ENCODE measurements at places on chromosomes 1 and 21.

DNA sequence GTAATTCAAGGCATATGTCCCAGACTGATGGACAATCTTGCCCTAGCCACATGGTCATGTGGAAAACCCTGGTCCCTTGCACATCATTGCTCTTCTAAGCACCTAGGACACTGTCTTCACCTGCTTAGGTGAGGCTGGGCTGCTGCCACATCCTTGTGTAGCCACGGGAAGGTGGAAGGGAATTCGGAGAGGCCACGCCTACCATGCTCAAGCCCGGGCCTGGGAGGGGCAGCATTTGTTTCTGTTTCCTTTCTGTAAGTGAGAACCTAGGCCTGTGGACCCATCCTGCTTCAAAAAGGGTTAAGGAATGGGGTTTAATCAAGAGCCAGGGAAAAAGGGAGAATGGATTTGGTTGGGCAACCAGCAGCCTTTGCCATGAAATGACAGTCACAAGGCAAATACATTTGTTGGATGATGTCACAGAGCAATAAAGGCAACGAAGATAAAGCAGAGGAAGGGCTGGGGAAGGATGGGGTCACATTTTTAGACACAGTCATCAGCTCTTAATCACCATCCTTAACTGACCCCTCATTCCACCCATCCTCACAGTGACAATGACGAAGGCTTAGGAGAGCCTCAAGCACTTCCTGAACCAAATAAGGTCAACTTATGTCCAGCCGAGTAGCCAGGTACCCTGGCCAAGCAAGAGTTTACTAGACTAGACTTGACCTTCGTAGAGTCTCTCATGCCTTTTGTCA, 10.1 kb upstream of the LRRC38 start:
- no peak for DNase-seq

GRCh38 chr1:119870917-119871596, 25.3 kb downstream of the ADAM30 start:
- DNase-seq: peak; percentile 29

- no peak for DNase-seq
These were observed 3.2 kb downstream of the DPT start for GRCh38 chr1:168725831-168726230.

- DNase-seq: no peak
These were observed 243.9 kb downstream of the SDCCAG8 start for GRCh38 chr1:243499711-243500110.

DNA sequence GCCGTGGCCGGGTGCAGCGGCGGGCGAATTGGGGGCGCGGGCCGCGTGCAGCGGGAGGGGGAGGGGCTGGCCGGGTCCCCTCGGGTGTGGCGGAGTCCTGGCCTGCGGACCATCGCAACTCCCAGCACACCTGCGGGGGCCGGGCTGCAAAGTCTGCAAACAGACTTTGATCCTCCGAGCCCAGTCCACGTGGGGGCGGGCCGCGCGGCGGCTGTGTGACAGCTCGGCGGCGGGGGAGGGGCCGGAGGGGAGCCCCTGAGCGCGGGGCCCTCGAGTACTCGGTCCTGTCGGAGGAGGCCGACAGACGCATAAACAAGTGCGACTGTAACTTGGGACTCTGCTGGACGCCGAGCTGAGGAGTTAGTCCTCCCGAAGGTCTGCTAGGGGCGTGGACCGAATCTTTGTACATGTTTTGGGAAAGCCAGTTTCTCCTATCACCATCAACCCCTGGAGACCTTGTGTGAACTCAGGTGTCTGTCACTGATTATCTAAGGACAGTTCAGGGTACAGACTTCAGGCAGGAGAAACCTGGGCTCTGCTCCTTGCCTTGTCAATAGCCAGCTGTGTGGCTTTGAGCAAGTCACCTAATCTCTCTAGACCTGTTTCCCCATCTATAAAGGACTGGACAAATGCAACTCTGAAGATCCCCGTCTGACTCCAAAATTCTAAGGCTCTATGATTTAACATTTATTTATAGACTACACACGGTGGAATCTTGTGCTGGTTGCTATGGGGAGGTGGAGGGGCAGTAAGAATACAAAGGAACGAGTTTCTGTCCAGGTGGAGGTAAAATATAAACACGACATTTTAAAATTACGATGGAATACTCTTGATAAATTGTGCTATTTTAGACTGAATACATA, 710 bp upstream of the SLC30A1 start:
- no peak for DNase-seq

- no peak for DNase-seq
These were observed 36.6 kb upstream of the NHLH2 start for GRCh38 chr1:115877511-115877910.
